ENCODE measurements at places on chromosomes 11 and 22.

DNA sequence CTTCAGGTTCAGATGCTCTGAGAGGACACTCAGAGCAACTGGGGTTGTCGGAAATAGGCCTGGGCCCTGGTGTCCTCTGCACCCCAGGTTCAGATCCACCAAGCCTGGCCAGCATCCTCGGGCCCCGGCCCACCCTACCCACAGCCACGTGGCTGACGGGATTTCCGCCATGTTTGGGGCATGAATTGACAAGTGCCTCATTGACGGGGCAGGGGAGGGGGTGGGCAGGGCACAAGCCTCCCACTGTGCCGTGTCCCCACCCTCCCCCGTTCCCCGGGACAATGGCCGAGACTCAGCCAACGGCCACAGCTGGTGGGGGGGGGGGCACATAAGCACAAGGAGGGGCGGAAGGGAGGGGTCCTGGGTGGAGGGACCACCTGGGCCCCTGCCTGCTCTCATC lies 8.5 kb downstream of the MYRF start:
- no peak overlapping the region for H3K4me3 ChIP-seq
- no peak overlapping the region for H3K27ac ChIP-seq
- no peaks in the 10 kb centered on the region for H3K4me1 ChIP-seq
- H3K36me3 ChIP-seq: no peaks in the 10 kb centered on the region
- DNase-seq: no peak
- no peaks in the 10 kb centered on the region for H3K27me3 ChIP-seq

DNA sequence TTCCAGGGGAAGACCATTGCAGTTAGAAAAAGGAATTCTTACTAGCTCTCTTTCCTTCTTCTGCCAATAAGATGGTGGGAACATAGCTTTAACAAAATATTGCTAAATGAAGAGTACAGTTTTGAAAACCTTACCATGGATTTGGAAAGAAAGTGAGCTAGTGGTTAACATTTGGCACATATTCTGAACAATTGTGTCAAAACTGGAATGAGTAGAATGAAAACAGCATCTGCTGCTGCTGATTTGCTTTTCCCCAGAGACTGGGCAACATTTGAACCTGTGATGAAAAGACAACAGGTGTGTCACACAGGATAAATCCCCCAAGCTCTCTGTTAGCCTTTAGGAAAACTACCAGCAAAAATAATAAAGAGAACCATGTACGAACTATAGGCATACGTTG lies 761.4 kb downstream of the KCNA4 start:
- H3K27ac ChIP-seq: no peak overlapping the region
- no peaks in the 10 kb centered on the region for H3K36me3 ChIP-seq
- H3K4me3 ChIP-seq: no peak overlapping the region
- no peak for DNase-seq
- no peaks in the 10 kb centered on the region for H3K27me3 ChIP-seq
- H3K4me1 ChIP-seq: no peaks in the 10 kb centered on the region

GRCh38 chr22:22182218-22182989 lies 62.2 kb upstream of the VPREB1 start:
- no peaks in the 10 kb centered on the region for H3K4me1 ChIP-seq
- DNase-seq: no peak
- peaks cover 3% of the 10 kb centered on the region for H3K27me3 ChIP-seq
- no peak overlapping the region for H3K27ac ChIP-seq

DNA sequence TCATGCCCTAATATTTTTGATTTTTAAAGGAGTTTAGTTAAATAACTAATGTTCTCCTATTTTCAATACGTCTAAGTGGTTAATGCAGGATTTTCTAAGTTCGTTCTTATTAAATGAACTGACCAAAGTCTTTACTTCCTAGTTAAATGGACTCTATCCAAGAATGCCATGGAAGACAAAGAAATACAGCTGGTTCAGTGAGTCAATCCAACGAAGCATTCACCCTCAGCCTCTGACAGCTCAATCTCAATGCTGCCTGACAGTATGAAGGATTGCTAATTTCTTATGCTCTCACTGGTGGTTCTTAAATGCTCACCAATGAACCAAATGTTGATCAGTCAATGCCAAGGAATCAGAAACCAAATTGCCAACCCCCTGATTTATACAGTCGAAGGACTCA lies 219.4 kb downstream of the CADM1 start:
- H3K27ac ChIP-seq: no peak overlapping the region
- H3K36me3 ChIP-seq: no peaks in the 10 kb centered on the region
- DNase-seq: no peak
- peaks cover 13% of the 10 kb centered on the region for H3K4me1 ChIP-seq

Data from sigmoid colon (tissue), 7 donors.